H9 (cell line): ENCODE measurements at places on chromosomes 4 and X.

GRCh38 chrX:40140706-40141499 lies 43.1 kb upstream of the BCOR start:
- peak; percentile 57 for DNase-seq

GRCh38 chr4:62117886-62118285 lies 917.8 kb downstream of the ADGRL3 start:
- DNase-seq: no peak

- DNase-seq: no peak
These were observed 327.1 kb upstream of the VCX start for GRCh38 chrX:7515681-7516413.

DNA sequence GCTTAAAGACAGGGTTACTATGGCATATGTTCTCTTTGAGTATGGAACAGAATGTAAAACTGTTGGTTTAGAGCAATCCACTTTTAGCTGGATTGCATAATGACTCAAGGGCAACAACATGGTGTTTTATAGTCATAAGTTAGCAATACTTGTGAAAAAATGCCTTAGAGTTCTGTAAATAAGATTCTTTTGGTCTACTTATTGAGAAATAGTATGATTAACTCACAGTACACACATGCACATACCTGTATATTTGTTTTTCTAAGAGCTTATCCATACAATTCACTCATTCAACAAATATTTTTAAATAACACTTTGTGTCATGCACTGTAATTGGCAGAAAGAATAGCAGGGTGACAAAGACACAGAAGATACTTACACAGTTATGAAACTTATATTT lies 1415.5 kb downstream of the PCDH7 start:
- DNase-seq: no peak

GRCh38 chr4:126965877-126966276 lies 666.9 kb upstream of the INTU start:
- no peak for DNase-seq

GRCh38 chr4:101682946-101683345 lies 107.6 kb upstream of the BANK1 start:
- no peak for DNase-seq

- DNase-seq: no peak
These were observed 110.4 kb downstream of the FRAS1 start for GRCh38 chr4:78167510-78167909.

DNA sequence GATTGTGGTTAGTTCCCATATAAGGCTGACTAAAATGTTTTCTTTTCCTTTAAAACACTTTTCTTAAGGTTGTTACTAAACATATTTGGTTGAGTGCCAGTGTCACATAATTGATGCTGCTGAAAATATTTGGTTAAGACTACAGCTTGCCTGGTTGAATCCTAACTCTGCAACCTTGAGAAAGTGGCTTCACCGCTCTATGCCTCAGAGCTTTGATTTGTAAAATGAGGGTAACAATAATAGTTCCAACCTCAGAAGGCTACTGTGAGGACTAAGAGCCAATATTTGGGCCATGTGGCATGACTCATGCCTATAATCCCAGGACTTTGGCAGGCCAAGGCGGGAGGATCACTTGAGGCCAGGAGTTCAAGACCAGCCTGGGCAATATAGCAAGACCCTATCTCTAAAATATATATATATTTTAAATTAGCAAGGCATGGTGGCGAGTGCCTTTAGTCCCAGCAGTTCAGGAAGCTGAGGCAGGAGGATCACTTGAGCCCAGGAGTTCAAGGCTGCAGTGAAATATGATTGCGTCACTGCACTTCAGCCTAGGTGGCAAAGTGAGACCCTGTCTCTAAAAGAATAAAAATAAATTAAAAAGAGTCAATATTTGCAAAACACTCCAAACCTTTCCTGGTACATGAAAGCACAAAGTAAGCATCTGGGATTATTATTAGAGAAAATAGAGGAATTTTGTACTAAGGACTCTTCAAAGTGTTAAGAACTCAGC lies 7.1 kb upstream of the NEIL3 start:
- no peak for DNase-seq

GRCh38 chrX:150692296-150692695 lies 900 bp upstream of the MTMR1 start:
- DNase-seq: no peak

DNA sequence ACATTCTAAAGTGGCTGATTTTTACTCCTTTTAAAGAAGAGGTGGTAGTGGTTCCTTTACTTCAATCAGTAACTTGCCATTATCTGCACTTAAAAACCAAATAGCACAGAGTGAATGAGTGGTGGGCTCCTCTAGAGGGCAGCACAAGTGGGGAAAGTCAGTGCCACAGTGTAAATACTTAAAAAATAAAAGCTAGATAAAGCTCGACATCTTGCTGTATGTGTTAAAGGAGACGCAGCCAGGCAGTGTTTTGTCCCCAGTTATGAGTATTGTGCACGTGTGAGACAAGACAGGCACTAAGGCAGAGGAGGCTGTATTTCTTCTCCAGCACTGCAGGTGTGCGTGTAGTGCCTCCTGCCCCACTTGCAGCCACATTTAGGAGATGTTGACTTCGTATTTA lies 24.6 kb downstream of the NAP1L5 start:
- DNase-seq: peak; percentile 44

DNA sequence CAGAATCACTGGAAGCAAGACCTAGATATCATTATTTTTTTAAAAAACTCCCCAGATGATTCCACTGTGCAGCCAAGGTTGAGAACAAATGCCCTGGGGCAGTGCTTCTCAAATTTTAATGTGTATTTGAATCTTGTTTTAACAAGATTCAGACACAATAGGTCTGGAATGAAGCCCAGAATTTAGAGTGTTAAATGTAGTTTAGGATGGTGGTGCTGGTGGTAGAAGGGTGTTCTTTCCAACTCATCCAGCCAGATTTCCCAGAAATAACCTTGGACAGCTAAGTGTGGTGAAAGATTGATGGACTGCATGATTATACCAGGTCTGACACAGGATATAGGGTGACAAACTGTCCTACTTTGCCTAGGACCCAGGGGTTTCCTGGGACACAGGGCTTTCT lies 120.1 kb upstream of the MED14 start:
- no peak for DNase-seq

- no peak for DNase-seq
These were observed 8.6 kb upstream of the TKTL2 start for GRCh38 chr4:163482190-163482589.

DNA sequence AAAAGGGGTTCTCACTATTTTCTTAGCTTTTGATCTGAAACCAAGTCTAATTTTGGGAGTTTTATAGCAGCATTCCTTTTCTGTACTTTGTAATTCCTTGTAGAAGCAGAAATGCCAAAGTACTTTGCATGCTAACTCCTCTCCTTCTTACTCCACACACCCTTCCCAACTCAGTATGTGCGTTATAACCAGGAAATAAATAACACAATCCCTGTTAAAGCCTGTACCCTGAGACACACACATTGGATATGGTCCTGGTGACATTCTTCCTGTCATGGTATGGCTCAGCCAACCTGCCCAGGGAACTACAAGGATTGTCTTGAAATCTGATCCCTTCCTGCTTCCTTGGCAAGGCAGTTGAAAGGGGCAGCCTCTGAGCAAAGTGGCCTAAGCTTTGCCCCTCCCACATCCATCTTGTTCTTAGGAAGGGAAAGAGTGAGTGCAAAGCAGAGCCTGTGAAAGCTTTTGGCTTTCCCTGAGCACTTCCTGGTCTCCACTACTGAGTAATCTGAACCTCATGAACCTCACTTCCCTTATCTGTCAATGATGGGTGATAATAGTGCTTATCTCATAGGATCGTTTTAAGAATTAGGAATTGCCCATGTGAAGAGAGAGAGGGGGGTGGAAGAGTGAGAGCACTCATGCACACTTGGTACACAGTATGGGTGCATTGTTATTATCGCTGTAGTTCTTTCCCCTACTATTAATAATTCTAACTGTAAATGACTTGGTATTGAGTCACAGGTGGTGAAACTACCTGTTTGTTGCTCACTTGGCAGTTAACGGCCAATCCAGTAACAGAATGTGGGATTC lies 109.3 kb downstream of the AFF2 start:
- DNase-seq: peak; percentile 64

- DNase-seq: no peak
These were observed 97.2 kb downstream of the GUCY2F start for GRCh38 chrX:109384699-109385098.

GRCh38 chrX:1885116-1885515 lies 270.3 kb downstream of the ASMT start:
- DNase-seq: no peak

- no peak for DNase-seq
These were observed 13.1 kb downstream of the PI4K2B start for GRCh38 chr4:25246680-25247611.

- DNase-seq: peak; percentile 46
These were observed 213.9 kb downstream of the SPOCK3 start for GRCh38 chr4:167020410-167020809.

- DNase-seq: peak; percentile 13
These were observed 59.0 kb downstream of the EVC start for GRCh38 chr4:5770051-5770450.

- no peak for DNase-seq
These were observed 269.4 kb downstream of the IL15 start for GRCh38 chr4:141905751-141906150.

DNA sequence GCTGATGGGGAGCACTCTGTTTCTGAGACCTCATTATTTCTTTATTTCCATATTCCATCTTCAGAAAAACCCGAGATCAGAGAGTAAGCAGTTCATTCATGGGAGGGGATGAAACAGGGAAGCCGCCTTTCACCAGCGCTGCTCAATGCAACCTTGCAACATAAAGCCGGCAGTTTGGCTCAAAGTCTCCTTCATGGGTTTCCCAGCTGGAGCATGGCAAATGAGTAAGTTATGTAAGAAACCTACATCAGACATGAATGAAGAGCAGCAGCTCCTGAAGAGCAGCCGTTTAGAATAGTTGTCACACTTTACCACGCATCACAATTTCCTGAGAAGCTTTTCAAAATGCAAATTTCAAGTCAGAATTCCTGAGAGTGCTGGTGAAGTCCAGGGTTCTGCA lies 578.8 kb downstream of the FSTL5 start:
- DNase-seq: no peak

DNA sequence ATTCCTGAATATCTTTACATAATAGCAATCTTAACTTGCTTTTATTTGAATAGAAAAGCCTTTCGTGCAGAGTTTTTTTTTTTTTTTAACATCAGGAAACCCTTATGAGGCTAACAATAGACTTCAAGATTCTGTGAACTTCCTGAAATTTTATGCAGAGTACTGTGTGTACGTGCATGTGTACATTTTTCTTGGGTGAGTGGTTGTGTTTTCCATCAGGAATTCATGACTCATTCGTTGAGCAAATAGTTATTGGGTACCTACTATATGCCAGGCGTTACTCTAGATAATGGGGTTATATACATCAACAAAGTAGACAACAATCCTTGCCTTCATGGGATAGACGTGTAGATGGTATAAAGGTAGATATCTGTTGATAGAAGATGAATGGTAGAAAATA lies 59.1 kb downstream of the MRPL1 start:
- no peak for DNase-seq

DNA sequence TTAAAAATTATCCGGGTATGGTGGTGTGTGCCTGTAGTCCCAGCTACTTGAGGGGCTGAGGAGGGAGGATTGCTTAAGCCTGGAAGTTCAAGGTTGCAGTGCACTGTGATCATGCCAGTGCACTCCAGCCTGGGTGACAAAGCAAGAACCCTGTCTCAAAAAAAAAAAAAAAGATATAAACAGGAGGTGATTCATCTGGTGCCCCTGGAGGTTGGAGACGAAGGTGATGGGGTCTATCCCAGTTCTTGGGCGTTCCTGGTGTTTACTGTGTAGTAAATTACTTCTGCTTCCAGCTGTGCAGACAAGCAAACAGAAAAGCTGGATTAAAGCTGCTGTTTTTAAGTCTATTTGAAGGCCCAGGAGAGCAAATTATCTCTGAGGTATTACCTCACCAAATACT lies 19.9 kb downstream of the GPKOW start:
- no peak for DNase-seq

GRCh38 chrX:133403984-133404383 lies 11.3 kb downstream of the GPC4 start:
- DNase-seq: no peak

DNA sequence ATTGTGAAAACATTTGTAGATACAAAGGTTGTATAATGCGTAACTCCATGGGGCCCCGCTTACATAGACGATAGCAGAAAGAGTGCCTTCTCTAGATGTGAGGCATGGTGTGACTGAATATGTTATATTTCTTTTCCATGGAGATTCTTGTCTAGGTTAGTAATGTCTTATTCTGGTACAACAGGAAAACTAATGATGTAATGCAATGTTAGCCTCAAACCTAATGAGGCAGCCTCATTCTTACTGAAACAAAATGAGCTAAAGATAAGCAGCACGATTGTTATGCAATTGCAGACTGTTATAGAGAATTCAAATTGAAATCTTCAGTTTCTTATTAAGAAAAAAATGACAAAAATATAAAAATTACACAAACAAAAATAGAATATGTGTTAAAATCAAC lies 171.1 kb upstream of the ANKRD50 start:
- DNase-seq: no peak

DNA sequence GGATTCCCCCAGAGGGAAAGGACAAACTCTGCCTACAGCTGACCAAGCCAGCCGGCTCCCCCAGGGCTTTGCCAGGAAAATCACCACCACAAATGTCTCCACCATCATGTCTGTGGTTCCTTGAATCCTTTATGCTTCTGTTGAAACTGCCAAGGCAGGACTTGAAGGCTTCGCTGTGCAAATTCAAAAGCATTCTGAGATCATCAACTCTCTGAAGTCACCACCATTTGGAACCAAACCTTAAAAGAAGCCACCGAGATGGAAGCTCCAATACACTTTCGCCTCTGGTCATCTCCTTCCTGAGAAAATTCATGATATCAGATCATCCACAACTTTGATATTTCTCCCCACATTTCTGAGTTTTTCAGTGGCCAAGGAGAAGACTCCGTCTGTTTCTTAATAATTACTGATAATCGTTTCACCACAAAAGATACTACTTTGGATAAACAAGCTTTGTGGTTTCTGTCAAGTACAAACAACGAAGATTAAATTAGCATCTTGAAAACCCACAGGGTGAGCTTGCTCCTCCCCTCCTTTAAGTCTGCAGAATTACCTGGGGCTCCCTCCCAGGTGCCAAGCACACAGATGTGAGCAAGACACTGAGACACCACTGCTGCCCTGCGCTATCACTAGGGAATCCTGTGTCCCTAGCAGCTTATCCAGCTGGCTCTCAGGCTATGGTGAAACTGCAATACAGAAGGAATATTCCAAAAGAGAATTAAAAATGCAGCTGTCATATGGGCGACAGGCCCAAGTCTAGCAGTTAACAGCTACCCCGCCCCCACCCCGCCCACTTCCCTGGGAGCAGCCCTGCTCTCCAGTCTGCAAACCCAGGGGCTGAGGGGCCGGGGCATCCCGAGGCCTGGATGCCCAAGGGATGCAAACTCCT lies 125.0 kb upstream of the TBL1X start:
- DNase-seq: no peak

DNA sequence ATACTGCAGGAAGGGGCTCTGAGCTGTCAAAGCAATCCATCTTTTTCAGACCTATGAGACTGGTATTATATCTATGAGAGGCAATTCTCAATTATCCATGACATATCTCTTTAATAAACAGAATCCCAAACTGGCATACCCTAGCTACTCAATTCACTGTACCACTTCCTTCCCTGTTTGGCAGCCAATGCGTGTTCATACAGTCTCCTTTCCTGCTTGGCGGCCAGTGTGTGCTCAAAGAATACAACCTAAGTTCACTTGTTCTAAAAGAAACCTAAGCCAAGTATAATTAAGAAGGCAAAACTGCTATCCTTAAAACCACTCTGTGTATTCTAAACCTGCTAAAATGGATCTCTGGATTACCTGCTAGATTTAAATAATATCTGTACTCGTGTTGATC lies 38.3 kb downstream of the ARHGEF9 start:
- no peak for DNase-seq

- no peak for DNase-seq
These were observed 41.6 kb downstream of the ARHGAP10 start for GRCh38 chr4:147773261-147774184.

- DNase-seq: no peak
These were observed 93.0 kb downstream of the USP9X start for GRCh38 chrX:41178201-41178600.
